ENCODE measurements at places on chromosomes 12 and 14.

DNA sequence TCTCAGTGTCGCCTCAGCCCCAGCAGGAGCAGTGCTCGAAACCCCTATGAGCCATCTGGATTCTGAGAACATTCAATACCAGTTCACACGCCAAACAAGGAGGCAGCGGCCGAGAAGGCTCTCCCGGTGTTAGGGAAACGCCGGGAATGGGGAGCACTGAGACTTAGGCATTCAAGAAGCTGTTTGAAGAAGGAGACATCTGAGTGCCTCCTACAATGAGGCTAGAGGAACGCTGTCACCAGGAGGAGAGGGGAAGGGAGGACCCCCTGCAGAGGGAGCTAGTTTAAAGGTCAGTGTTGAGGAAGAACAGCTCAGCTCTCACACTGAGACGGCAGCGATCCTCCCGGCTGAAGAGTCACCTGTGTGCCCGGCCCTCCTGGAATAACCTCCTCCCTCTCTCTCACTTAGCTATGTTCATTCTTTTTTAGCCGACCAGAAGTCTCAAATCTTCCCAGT, 69.9 kb downstream of the SERPINA3 start:
- no peak for DNase-seq

DNA sequence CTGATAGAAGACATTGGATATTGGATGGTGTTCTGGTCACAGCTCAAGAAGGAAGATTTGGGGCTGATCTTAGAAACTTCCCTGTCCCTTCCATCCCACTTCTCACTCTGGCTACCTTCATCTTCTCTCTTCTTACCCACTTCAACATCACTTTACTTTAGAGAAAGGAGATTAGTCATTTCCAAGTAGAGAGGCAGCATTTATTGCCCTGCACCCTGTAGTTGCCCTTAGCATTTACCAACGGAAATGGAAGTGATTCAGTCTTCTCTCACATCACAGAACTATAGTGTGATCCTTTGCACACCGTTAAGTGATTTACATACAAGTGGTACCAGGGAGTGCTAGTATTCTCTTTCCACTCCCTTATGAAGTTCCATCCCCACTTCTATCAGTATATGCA, 52.4 kb downstream of the PHLDA1 start:
- no peak for DNase-seq

DNA sequence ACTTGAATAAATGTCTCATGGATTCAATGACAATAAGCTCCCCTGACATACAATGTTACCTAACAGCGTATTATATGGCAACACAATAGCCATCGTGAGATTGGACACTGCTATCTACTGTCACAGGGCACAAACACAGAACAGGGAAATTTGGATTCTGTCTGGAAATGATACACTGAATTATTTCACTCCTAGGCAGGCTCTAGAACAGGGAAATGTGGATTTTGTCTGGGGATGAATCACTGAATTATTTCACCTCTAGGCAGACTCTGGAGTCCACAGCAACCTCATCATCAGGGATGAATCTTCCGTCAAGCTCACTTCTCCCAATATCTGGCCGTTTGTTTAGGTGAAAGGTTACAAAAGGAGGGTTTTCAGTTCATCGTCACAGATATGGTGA, 288.8 kb downstream of the TMEM132D start:
- no peak for DNase-seq

GRCh38 chr14:105165134-105165704, 3.4 kb downstream of the JAG2 start:
- no peak for DNase-seq

DNA sequence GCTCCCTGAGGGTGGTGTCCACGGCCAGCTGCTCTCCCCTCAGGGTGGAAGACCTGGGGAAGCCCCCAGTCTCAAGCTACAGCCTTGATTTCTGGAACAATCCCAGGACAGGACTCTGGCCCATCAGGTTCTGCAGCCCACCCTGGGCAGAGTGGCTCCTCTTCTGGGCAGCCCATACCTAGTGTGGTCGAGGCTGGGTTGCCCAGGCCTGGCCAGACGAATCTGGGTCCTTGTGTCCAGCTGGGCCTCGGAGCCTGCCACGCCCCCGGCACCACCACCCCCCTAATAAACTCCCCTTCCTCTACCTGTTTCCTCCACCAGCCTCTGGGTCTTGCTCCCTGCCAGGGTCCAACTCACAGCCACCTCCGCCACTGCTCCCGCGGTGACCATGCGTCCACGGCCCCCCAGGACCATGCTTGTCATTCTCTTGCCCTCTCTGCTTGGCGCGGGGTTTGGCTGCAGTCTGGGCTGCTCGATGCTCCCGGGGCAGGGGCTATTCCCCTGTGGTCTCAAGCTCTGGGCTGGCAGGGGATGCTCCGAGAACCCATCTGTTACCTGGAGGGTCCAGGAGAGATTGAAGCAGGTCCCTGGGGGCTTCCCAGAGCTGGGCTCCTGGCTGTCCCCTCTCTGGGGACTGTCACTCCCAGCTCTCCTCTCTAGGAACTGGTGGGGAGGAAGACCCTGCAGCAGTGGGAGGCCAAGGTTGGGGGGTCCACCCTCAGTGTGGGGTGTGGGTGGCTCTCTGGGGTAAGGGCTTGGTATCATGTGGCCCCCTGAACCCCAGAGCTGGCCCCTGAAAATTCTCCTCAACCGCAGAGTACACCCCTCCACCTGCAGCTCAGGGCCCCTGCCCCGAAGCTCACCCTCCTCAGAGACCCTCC, 8.7 kb upstream of the GPR132 start:
- DNase-seq: no peak

DNA sequence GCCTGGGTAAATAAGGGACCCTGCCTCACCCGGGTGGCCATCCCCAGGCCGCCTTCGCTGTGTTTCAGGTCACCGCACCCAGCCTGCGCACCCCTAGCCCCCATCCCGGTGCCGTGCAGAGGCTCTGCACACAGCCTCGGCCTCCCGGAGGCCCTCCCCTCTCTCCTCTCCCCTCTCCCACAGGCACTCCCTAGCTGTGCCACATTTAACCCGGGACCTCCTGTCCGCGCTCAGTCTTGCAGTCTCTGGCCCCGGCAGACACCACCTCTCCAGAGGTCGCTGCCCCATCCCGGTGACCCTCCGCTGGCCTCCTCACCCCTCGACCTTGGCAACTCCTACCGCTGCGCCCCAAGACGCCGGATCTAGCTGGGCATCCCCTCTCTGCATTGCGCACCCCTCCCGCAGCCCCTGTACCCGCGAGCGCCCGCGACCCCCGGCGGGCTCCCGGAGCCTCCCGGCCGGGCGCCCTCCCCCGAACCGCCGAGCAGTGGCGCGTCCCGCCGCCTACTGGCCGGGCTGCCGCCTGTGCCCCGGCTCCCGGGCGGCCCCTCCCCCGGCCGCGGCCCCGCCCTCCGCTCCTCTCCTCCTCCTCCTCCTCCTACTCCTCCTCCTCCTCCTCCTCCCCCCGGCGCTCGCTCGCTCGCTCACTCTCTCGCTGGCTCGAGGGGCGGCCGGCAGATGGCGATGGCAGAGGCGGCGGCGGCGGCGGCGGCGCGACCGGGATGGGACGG, 120.7 kb downstream of the AACS start:
- DNase-seq: peak; percentile 49

Data from HCT116 (cell line).